Activated CD4-positive, alpha-beta T cell treated with anti-CD3 and anti-CD28 coated beads for 36 hours (primary cell): ENCODE measurements at places on chromosomes 1 and 21. TPM values are rescaled to one million over a fixed set of nuclear protein-coding genes. Genes with fewer than 3 reads are reported as not detected.

GRCh38 chr1:152313970-152314369 lies 11.1 kb downstream of the FLG start:
- H3K27me3 ChIP-seq, result peaks cover 7% of the 10 kb centered on the region
- no peak overlapping the region for H3K27ac ChIP-seq

DNA sequence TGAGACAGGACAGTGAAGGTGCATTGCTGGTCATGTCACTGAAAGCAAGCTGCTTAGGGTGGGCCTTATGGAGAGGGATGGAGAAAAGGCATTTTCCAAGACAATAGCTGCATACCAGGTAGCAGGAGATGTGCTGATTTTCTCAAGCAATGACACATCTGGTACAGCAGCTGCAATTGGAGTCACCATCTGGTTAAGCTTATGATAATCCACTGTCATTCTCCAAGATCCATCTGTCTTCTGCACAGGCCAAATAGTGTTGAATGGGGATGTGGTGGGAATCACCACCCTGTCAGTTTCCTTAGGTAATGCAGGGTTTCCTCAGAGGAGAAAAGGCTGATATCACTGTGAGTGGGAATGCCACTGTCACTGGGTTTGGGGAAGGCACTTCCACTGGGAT lies 54.6 kb downstream of the ADSS2 start:
- no peak overlapping the region for H3K4me3 ChIP-seq
- DNase-seq, result no peak
- peaks cover 7% of the 10 kb centered on the region for H3K4me1 ChIP-seq
- no peaks in the 10 kb centered on the region for H3K27me3 ChIP-seq

DNA sequence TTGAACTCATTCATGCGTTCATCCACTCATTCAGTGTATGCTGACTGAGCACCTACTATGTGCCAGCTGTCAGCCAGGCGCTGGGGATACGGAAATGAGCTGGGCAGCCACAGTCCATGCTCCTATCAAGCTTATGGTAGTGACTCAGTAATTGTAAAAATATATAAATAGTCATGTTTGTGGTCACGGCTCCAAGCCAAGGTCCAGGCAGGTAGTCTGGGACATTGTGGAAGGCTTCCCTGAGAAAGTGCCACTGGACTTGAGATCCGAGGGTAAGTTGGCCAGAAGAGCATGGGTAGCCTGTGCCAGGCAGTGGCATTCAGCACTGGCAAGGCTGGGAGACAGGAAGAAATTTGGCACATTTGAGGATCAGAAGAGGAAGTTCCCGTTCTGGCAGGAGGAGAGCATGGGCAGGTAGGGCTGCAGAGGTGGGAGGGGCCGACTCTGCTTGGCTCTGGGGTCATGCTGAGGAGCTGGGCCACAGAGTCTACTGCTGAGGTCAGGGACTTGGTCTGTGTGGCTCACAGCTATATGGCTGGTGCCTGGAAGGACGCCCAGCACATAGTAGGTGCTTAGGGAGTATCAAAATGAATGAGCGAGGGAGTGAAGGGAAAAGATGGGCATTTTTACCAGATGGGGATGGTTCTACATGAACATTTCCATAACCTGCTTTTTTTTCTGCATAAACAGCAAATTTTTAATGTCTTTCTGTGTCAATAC lies 6.9 kb downstream of the PTPRF start:
- H3K4me1 ChIP-seq, result no peaks in the 10 kb centered on the region
- peaks cover 7% of the 10 kb centered on the region for H3K27me3 ChIP-seq
- no peak for DNase-seq
- no peaks in the 10 kb centered on the region for H3K36me3 ChIP-seq
- no peak overlapping the region for H3K27ac ChIP-seq

DNA sequence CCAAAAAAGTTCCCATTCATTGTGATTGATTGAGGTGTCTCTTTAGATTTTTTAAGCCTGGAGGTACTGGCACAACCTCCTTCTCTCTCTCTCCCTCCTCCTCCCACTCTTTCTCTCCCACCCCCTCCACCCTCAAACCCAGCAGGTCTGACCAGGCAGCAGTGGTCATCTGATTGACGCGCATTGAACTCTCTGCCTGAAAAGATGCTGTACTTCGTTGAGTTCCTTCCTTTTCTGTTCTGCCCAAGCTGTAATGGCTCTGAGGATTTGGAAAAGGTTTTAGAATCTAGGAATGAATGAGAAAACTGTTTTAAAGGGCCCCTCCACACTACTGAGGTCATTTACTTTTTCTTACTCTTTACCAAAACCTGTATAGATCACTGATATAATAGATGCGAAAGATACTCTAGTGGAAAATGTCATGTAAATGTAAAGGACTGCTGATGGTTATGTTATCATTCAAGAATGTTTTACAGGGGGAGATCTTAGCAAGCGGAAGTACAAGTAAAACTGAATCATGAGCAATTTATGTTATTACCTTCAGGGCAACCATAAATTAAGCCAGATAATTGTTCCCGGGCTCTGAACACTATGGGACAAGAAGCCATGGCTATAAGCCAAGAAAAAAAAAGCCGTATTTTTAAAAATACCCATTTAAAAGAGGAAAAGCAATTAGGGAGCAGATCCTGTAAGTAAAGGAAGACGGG lies 25.2 kb upstream of the DYRK1A start:
- DNase-seq, result no peak
- H3K27ac ChIP-seq, result no peak overlapping the region

- H3K36me3 ChIP-seq, result peaks cover 15% of the 10 kb centered on the region
- no peak for DNase-seq
- no peak overlapping the region for H3K27ac ChIP-seq
- H3K27me3 ChIP-seq, result peaks cover 10% of the 10 kb centered on the region
Observed at GRCh38 chr1:51878308-51878615, 265 bp downstream of the NRDC start.

DNA sequence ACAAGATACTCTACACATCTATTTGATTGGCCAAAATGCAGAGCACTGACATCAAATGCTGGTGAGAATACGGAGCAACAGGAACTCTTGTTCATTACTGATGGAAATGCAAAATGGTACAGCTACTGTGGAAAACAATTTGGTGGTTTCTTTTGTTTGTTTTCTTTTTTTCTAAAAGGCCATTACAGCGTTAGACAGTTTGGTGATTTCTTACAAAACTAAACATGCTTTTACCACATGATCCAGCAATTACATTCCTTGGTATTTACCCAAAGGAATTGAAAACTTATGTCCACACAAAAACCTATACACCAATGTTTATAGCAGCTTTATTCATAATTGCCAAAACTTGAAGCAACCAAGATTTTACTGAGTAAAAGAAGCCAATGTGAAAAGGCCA lies 66.4 kb upstream of the FBXO28 start:
- H3K27me3 ChIP-seq, result peaks cover 13% of the 10 kb centered on the region
- no peaks in the 10 kb centered on the region for H3K4me1 ChIP-seq
- H3K36me3 ChIP-seq, result no peaks in the 10 kb centered on the region
- no peak for DNase-seq

DNA sequence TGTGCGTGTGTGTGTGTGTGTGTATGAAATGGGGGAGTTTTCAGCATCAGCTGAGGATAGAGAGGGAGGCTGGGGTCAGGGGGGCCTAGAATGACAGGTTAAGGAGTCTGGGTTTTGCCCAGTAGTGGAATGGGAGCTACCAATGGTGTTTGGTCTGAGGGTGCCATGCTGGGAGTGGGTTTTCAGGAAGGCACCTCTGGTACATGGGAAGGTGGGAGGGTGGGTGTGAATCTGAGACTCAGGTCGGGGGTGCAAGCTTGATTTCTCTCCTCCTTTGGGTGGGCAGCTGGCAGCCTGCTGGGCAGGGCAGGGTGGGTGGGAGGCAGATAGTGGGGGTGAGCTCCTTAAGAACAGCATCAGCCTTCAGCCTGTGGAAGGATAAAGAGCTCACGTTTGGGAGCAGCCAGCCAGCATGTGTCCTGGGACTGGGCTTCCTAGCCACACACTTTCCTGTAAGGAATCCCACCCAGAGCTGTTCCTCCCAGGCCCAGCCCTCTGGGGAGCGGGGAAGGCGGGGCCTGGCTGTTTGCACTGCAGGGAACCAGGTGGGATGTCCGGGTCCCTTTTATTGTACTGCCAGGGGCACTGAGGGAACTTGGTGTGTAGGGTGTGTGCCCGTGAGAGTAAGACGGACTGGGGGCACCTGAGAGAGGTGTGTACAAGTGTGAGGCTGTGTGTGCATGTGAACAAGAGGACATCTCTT lies 152.8 kb downstream of the FOXD2 start:
- DNase-seq, result no peak
- no peak overlapping the region for H3K27ac ChIP-seq
- no peak overlapping the region for H3K4me3 ChIP-seq

GRCh38 chr1:111909030-111909429 lies 80.4 kb downstream of the KCND3 start:
- no peak overlapping the region for H3K4me3 ChIP-seq
- peaks cover 8% of the 10 kb centered on the region for H3K4me1 ChIP-seq
- no peaks in the 10 kb centered on the region for H3K36me3 ChIP-seq
- no peak overlapping the region for H3K27ac ChIP-seq
- DNase-seq, result no peak

GRCh38 chr1:202597090-202597761 lies 113.0 kb downstream of the SYT2 start:
- H3K27ac ChIP-seq, result no peak overlapping the region
- H3K4me1 ChIP-seq, result no peaks in the 10 kb centered on the region
- DNase-seq, result no peak
- no peak overlapping the region for H3K4me3 ChIP-seq
- H3K27me3 ChIP-seq, result no peaks in the 10 kb centered on the region
- no peaks in the 10 kb centered on the region for H3K36me3 ChIP-seq

DNA sequence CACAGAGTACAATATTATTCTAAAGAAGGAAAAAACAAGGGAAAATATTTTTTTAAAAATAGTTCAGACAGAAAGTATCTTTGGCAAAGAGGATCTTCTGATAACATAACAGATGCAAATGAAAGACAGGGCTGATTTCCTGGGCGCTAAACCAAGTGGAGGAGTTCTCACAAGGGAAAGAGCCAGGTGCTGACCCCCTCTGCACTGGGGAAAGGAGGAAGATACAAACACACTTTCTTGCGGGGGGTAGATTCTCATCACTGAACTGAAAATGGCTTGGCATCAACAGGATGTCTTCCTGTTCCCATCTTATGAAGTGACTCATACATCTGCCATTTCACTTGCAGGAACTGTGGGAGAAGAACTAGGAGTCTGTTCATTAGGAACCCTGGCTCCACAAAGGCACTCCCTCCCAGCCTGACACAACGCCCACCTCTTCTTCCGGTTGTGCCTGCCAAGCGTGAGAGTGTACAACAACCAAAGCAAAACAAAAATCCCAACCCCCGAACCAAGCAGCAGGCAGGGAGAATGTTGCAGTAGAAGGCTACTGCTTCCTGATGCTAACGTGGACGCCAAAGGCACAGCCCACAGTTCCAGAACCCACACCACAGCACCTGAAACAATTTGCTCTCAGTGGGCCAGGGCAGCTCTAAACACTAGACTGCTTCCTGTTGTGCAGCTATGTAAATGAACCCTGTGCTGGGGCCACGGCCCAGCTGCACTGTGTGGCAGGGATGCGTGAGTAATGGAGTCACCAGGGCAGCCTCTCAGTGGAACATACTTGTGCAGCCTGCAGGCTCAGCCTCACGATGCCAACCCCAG lies 51.0 kb downstream of the GADD45A start:
- H3K4me3 ChIP-seq, result peak overlapping the region; percentile 49
- H3K4me1 ChIP-seq, result peaks cover 16% of the 10 kb centered on the region
- H3K27me3 ChIP-seq, result no peaks in the 10 kb centered on the region
- peak overlapping the region; percentile 81 for H3K27ac ChIP-seq

- H3K4me3 ChIP-seq, result no peak overlapping the region
- H3K27me3 ChIP-seq, result no peaks in the 10 kb centered on the region
- H3K27ac ChIP-seq, result peak overlapping the region; percentile 70
- peaks cover 40% of the 10 kb centered on the region for H3K36me3 ChIP-seq
- peak; percentile 41 for DNase-seq
Observed at GRCh38 chr1:100428160-100428559, 75.9 kb downstream of the CDC14A start.

DNA sequence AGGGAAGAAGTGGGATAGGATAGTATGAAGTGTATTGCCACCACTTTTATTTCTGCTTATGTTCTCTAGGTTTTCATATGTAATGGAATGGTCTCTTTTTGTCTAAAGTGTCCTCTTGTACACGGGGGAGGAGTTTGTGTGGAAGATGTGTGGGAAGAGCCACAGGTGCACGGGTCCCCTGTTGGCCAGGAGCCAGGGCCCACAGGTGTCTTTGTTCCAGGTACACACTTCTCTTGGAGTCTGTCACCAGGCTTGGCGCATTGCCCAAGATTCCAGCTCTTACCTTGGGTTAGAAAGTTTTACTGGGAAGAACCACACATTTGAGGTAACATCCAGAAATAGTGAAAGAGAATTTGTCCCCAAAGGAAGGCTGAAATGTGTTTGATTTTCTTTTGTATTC lies 10.5 kb downstream of the TENT5C start:
- H3K4me3 ChIP-seq, result no peak overlapping the region
- H3K27ac ChIP-seq, result no peak overlapping the region
- peaks cover 65% of the 10 kb centered on the region for H3K4me1 ChIP-seq
- H3K36me3 ChIP-seq, result peaks cover 4% of the 10 kb centered on the region

- no peak for DNase-seq
- peaks cover 12% of the 10 kb centered on the region for H3K4me1 ChIP-seq
- H3K27ac ChIP-seq, result no peak overlapping the region
- H3K36me3 ChIP-seq, result no peaks in the 10 kb centered on the region
Observed at GRCh38 chr1:68229650-68230483, 2.5 kb downstream of the WLS start.

- H3K27ac ChIP-seq, result no peak overlapping the region
- peak overlapping the region; percentile 51 for H3K4me3 ChIP-seq
- no peak for DNase-seq
- H3K4me1 ChIP-seq, result peaks cover 7% of the 10 kb centered on the region
- no peaks in the 10 kb centered on the region for H3K36me3 ChIP-seq
Observed at GRCh38 chr1:2204415-2205190, 10.0 kb upstream of the FAAP20 start.

DNA sequence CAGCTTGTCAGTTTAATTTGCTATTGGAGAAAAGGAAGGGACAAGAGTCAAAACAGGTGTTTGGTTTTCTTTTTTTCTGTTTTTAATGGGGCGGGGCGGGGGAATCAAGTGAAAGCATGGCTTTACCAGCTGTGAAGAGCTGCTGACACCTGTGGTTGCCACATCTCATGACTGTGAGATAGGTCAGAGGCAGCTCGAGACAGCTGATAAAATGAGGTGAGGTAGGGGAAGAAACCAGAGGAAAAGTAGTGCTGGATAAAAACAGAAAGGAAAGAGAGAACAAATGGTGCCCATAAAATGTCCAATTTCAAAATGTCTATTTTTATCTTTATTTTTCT lies 272.3 kb downstream of the NEGR1 start:
- no peaks in the 10 kb centered on the region for H3K4me1 ChIP-seq
- DNase-seq, result no peak
- no peaks in the 10 kb centered on the region for H3K27me3 ChIP-seq
- no peaks in the 10 kb centered on the region for H3K36me3 ChIP-seq
- H3K4me3 ChIP-seq, result no peak overlapping the region

The LHX4 gene
- total RNA-seq, result not detected

The TRIM17 gene
- 1.3 TPM for total RNA-seq

The C1QTNF12 gene
- 1.6 TPM for total RNA-seq

The SLC45A3 gene
- total RNA-seq, result 0.32 TPM

The FOXO6 gene
- 0.09 TPM for total RNA-seq

The ESPN gene
- total RNA-seq, result 0.14 TPM

The TFF2 gene
- not detected for total RNA-seq

The RASSF5 gene
- 223 TPM for total RNA-seq
